Fibroblast of lung (primary cell): ENCODE measurements at places on chromosomes 11 and 22.

- no peak overlapping the region for H3K27ac ChIP-seq
- no peak for DNase-seq
- H3K4me3 ChIP-seq: no peak overlapping the region
- no peaks in the 10 kb centered on the region for H3K27me3 ChIP-seq
Measured at GRCh38 chr22:31211482-31211861, 626 bp upstream of the LIMK2 start.

DNA sequence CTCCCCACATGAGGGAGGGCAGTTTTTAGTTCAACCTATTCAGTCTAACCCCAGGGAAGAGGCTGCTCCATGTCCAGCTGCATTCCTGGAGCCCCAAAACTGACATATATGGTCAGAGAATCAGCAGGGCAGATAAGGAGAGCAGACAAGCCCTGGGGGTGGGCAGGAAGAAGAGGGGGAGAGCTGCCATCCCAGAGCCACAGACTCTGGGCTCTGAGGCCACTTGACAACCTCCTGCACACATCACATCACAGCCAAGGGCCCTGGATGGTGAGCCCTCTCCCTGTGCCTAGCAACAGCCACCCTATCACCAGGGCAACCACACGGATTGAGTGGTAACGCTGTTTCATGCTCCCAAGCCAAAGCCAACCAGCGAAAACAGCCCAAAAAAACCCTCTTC lies 3.1 kb downstream of the ARHGAP1 start:
- H3K4me3 ChIP-seq: peak overlapping the region; percentile 24
- DNase-seq: no peak
- H3K27me3 ChIP-seq: no peaks in the 10 kb centered on the region
- H3K4me1 ChIP-seq: peaks cover 12% of the 10 kb centered on the region
- H3K36me3 ChIP-seq: peaks cover 22% of the 10 kb centered on the region

DNA sequence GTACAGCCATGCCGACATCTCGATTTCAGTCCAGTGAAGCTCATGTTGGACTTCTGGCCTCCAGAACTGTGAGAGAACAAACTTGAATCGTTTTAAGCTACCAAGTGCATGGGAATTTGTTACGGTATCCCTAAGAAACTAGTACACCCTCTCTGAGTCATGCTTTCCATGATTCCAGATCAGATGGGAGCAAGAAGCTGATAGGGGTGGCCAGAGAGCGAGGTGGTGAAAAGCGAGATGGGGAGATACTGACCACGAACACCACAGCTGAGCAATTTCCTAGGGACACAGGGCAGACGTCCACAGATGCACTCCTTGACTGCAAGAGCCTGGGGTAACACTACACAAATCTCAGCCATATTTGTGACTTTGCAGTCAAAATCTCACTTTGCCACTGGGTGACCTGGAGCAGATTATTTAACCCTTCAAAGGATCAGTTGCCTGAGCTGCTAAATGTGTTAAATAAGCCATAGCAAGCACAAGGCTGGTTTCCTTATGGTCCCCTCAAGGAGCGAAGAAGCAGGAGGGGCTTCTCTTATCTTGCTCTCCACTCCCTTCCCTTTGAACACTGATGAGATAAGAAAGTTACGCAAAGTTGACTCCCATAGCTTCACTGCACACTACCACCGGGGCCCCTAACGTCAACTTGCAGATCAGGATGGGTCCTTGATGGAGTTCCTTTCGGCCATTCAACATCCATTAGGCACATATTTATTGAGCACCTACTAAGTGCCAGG lies 22.6 kb upstream of the RCN1 start:
- DNase-seq: peak; percentile 73
- H3K4me3 ChIP-seq: no peak overlapping the region
- no peaks in the 10 kb centered on the region for H3K36me3 ChIP-seq
- H3K4me1 ChIP-seq: no peaks in the 10 kb centered on the region
- no peak overlapping the region for H3K27ac ChIP-seq

- peaks cover 6% of the 10 kb centered on the region for H3K27me3 ChIP-seq
- H3K4me3 ChIP-seq: no peak overlapping the region
- no peaks in the 10 kb centered on the region for H3K36me3 ChIP-seq
- no peaks in the 10 kb centered on the region for H3K4me1 ChIP-seq
- H3K27ac ChIP-seq: no peak overlapping the region
Measured at GRCh38 chr11:44818110-44818509, 91.3 kb downstream of the TSPAN18 start.

- H3K4me3 ChIP-seq: no peak overlapping the region
- no peaks in the 10 kb centered on the region for H3K4me1 ChIP-seq
- H3K27me3 ChIP-seq: no peaks in the 10 kb centered on the region
- no peak for DNase-seq
- H3K36me3 ChIP-seq: no peaks in the 10 kb centered on the region
Measured at GRCh38 chr22:44622147-44622427, 79.9 kb upstream of the PRR5 start.

DNA sequence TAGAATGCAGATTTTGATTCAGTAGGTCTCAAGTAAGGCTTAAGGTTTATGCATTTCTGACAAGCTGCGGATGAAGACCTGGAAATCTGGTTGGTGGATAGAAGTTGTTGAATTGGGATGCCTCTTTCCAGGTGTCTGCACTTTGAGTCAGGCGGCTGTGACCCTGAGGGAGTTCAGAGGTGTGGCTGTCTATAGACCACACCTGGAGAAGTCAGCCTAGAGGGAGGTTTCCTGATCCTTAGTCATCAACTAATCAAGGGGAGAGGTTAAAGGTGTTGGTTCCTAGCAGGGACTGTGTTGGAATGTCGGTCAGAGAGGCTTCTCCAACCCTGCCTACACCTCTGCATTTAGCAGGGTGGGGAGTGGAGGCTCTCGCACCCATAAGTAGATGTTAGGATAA lies 8.0 kb downstream of the GLB1L2 start:
- no peaks in the 10 kb centered on the region for H3K27me3 ChIP-seq
- no peaks in the 10 kb centered on the region for H3K4me1 ChIP-seq
- H3K36me3 ChIP-seq: no peaks in the 10 kb centered on the region
- DNase-seq: no peak
- no peak overlapping the region for H3K27ac ChIP-seq
- H3K4me3 ChIP-seq: no peak overlapping the region

- H3K27me3 ChIP-seq: no peaks in the 10 kb centered on the region
- H3K27ac ChIP-seq: no peak overlapping the region
- H3K36me3 ChIP-seq: no peaks in the 10 kb centered on the region
- H3K4me1 ChIP-seq: no peaks in the 10 kb centered on the region
Measured at GRCh38 chr11:88489030-88489429, 151.5 kb upstream of the CTSC start.

DNA sequence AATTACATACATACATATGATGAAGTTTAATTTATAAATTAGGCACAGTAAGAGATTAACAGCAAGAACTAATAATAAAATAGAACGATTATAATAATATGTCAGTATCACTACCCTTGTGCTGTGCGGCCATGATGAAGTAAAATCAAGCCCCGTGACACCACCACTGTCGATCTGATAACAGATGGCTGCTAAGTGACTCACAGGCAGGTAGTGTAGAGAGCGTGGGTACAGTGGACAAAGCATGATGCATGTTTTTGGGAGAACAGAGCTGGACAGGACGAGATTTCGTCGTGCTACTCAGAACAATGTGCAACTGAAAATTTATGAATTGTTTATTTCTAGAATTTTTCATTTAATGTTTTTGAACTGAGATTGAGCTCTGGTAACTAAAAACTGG lies 108.4 kb upstream of the TIMP3 start:
- DNase-seq: peak; percentile 50
- peaks cover 12% of the 10 kb centered on the region for H3K4me1 ChIP-seq
- no peaks in the 10 kb centered on the region for H3K36me3 ChIP-seq
- no peaks in the 10 kb centered on the region for H3K27me3 ChIP-seq
